ENCODE measurements at places on chromosomes 3 and 15.

GRCh38 chr15:96142498-96142897, 188.0 kb upstream of the NR2F2 start:
- no peak overlapping the region for H3K4me3 ChIP-seq
- DNase-seq: no peak
- no peaks in the 10 kb centered on the region for H3K27me3 ChIP-seq
- peaks cover 31% of the 10 kb centered on the region for H3K4me1 ChIP-seq
- peaks cover 8% of the 10 kb centered on the region for H3K36me3 ChIP-seq
- H3K27ac ChIP-seq: no peak overlapping the region

- no peak overlapping the region for H3K27ac ChIP-seq
- DNase-seq: no peak
- peaks cover 6% of the 10 kb centered on the region for H3K4me1 ChIP-seq
- H3K4me3 ChIP-seq: no peak overlapping the region
- H3K27me3 ChIP-seq: peaks cover 8% of the 10 kb centered on the region
Measured at GRCh38 chr3:50660386-50660785, 14.3 kb upstream of the DOCK3 start.

DNA sequence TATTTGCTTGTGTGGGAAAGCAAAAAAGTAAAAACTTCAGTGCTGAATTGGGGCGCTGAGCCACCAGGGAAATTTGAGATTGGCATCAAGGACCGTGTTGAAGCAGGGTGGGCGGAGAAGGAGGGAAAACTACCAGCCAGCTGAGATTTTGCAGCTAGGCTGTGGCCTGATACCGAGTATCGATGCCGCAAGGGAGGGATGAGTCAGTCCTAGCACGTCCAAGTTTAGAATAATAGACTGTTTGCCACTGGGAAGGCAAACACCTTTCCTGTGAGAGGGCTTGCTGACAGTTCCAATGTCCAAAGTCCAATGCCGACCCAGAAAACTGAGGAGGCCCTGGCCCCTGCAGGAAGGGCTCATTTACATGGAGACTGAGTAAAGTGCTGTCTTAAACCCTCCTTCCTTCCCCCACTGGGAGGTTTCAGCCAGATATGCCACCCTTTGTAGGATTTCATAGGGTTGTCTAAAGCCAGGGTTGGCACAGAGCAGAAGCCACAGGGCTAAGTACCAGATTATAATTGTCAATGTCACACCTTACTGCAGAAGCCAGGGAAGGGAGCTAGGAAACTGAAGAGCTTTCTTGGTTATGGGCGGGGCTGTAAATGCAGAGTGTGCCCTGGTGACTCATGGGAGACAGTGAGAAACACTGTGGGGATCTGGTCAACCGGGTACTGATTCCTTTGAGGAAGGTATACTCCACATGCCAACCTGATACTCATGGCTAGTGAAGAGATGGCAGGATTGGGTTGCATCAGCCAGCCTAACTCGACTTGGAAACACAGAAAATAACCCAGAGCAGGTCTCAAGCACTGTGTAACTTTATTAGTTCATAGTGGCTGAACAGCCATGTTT, 28.4 kb upstream of the PIK3CB start:
- no peak overlapping the region for H3K4me3 ChIP-seq
- no peaks in the 10 kb centered on the region for H3K36me3 ChIP-seq
- H3K27me3 ChIP-seq: no peaks in the 10 kb centered on the region

DNA sequence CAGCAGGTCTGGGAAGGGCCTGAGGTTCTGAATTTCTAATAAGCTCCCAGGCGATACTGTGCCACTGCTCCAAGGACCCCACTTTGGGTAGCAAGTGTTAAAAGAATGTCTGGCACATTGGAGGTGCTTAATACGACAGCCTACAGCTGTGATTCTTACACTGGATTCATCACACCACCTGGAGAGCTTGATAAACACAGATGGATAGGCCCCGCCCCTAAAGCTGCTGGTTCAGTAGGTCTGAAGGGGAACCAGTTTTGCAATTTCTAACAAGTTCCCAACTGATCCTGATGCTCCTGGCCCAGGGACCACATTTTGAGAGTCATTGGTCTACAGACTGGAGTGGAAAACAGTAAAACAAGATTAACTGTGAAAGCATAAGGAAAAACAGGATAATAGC, 124.8 kb upstream of the ST8SIA2 start:
- no peaks in the 10 kb centered on the region for H3K36me3 ChIP-seq
- no peak overlapping the region for H3K4me3 ChIP-seq
- H3K27me3 ChIP-seq: peaks cover 27% of the 10 kb centered on the region
- peaks cover 8% of the 10 kb centered on the region for H3K4me1 ChIP-seq
- no peak overlapping the region for H3K27ac ChIP-seq

DNA sequence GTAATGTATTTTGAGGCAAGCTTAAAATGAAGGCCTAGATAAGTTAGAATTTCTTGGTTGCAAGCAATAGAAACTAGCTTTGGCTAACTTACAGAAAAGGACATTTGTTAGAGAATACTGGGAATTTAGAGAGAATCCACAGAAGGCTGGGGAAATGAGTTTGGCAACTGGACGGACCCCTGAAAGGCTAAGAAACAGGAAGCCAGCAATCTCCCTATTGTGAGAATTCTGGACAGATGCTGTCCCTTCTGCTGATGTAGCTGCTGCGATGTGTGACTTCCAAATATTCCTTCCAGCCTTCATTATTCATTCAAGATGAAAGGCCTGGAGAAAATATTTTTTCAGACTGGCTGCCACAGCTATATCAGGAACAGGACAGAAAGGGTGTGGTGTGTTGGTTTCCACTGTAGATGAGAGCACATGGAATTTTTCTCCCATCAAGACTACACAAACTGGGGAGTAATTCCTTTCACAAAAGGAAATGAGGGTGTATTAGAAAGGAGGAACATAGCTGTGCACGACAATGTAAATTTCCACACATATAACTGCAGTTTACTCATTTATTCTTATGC, 213.5 kb downstream of the CPNE4 start:
- H3K27ac ChIP-seq: no peak overlapping the region
- no peak for DNase-seq
- no peaks in the 10 kb centered on the region for H3K36me3 ChIP-seq
- H3K4me1 ChIP-seq: no peaks in the 10 kb centered on the region
- peaks cover 32% of the 10 kb centered on the region for H3K27me3 ChIP-seq
- H3K4me3 ChIP-seq: no peak overlapping the region

- DNase-seq: no peak
- H3K27me3 ChIP-seq: no peaks in the 10 kb centered on the region
- no peak overlapping the region for H3K27ac ChIP-seq
- H3K36me3 ChIP-seq: no peaks in the 10 kb centered on the region
Measured at GRCh38 chr3:141191097-141191749, 40.4 kb upstream of the PXYLP1 start.

GRCh38 chr3:112460519-112461195, 38.6 kb downstream of the BTLA start:
- no peaks in the 10 kb centered on the region for H3K36me3 ChIP-seq
- no peak overlapping the region for H3K4me3 ChIP-seq
- DNase-seq: no peak

All from mesothelial cell of epicardium (in vitro differentiated cells).